Stimulated activated naive CD4-positive, alpha-beta T cell treated with Interleukin-2 at 50 U/mL for 16 hours (primary cell): ENCODE measurements at places on chromosomes 1 and 21.

GRCh38 chr1:98502937-98503336, 158.6 kb upstream of the SNX7 start:
- DNase-seq: no peak

DNA sequence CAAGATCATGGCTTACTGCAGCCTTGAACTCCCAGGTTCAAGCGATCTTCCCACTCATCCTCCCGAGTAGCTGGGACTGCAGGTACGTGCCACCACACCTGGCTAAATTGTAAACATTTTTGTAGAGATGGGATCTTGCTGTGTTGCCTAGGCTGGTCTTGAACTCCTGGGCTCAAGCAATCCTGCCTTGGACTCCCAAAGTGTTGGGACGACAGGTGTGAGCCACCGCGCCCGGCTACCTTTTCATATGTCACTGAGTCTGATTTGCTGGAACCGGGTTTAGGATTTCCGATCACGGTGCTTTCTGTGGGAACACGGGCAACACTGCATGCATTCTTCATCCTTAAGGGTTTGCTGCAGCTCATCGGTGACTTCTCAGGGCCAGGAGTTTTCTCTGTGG, 32.2 kb upstream of the PCBP3 start:
- DNase-seq: no peak

DNA sequence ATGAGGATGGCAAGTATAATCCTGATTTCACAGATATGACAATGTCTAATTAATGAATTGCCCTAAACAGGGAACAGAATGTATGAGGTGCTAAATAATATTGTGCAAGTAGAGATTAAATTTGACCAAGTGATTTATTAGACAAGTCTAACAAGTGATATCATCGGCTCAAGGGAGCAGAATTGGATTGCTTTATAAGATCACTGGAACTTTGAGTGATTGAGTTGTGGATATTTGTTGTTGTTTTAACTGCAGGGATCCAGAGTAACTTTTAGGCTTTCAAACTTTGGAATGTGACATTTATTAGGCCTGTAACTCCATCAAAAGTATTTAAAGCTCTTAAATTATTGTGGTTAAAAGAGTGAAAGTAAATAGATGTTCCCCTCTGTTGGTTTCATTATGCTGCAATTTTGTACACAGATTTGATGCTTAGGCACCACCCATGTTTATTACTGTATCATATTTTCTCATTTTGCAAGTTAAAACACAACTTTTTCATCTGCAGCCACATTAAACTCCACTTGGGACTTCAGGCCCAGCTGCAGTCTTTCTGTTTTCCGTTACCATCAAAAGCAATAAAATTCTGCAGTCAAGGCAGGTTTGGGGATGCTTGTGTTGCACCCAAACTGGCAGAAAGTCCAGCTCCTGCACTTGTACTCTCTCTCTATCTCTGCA, 206.6 kb downstream of the HLX start:
- no peak for DNase-seq

GRCh38 chr1:172460177-172460576, 16.3 kb upstream of the PIGC start:
- no peak for DNase-seq

DNA sequence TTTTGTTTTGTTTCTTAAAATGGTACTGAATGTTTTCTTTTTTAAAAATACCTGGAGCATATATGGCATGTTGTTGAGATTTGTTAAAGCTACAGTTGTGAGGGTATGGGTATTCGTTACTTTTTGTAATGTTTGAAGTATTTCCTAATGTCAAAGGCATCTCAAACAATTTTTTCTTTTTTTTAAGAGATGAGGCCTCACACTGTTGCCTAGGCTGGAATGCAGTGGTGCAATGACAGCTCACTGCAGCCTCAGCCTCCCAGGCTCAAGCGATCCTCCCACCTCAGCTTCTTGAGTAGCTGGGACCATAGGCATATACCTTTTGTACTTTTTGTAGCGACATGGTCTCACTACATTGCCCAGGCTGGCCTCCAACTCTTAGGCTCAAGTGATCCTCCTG, 16.1 kb downstream of the CLCN6 start:
- DNase-seq: no peak

DNA sequence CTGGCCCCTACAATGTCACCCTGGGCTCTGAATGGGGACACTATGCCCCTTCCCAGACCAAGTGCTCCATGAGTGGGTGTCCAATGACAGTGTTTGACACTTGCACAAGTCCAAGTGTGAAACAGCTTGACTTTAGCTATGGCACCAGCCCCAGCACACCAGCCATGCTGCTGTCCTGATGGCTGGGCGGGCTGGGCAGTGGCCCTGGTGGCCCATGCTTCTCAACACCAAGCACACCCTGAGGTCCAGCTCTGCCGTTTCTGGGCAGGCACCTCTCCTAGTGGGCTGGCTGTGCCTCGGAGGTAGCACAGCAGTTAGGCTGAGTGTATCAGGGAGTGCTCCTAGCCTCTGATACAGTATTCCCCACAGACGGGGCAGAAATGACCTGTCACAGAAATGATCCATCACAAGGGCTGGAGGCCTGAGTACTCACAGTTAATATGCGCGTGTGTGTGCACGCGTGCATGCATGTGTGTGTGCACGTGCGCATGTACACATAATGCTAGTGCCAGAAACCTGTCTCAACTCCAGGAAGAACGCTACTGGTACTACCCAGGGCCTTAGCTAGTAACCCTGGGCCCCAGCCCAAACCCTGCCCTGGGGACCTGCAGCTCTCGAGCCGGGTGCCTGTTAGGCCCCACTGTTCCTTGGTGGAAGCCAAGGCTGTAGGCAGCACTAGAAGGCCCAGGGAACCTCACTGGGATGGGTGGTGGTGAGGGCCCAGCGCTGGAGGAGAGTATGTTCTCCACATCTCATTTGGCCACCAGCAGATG, 134.0 kb downstream of the DMRTB1 start:
- no peak for DNase-seq

- no peak for DNase-seq
Observed at GRCh38 chr1:30847358-30847972, 61.1 kb downstream of the SDC3 start.

DNA sequence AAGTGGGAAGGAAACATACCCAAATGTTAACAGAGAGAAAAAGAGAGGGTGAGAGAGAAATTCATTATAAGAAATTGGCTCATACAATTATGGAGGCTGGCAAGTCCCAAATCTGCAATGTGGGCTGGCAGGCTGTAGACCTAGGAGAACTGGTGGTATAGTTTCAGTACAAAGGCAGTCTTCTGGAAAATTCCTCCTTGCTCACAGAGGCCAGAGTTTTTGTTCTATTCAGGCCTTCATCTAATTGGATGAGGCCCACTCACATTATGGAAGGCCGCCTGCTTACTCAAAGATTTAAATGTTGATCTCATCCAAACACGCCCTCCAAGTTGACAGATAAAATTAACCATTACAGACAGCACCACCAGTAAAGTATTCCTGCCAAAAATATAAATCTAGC, 36.1 kb upstream of the CAPZB start:
- no peak for DNase-seq

- DNase-seq: no peak
Observed at GRCh38 chr1:38558500-38559445, 300.8 kb downstream of the RRAGC start.

DNA sequence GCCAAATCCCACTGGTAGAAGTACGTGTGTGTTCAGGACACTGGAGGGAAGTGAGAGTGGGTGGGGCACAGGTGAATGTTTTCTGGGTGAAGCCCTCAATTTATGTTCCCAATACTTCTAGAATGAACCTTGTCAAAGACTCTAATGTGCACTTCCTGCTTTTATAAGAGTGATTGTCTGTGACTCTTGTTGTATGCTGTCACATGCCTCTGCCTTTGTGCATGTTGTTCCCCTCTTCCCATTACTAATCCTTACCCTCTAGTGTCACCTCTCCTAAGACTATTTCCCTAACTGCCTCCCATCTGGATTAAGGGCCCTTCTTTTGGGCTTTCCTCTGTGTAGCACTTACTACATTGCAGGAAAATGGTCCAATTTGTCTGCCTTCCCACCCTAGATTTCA, 2.5 kb upstream of the LINGO4 start:
- DNase-seq: no peak

GRCh38 chr1:68551459-68551858, 54.6 kb upstream of the DEPDC1 start:
- DNase-seq: no peak

GRCh38 chr1:179016706-179017382, 8.8 kb upstream of the FAM20B start:
- DNase-seq: no peak

- no peak for DNase-seq
Observed at GRCh38 chr1:228118040-228118439, 8.9 kb upstream of the MRPL55 start.

GRCh38 chr1:56799605-56800400, 19.4 kb downstream of the FYB2 start:
- no peak for DNase-seq

GRCh38 chr1:116008656-116009390, 32.5 kb downstream of the SLC22A15 start:
- DNase-seq: no peak

DNA sequence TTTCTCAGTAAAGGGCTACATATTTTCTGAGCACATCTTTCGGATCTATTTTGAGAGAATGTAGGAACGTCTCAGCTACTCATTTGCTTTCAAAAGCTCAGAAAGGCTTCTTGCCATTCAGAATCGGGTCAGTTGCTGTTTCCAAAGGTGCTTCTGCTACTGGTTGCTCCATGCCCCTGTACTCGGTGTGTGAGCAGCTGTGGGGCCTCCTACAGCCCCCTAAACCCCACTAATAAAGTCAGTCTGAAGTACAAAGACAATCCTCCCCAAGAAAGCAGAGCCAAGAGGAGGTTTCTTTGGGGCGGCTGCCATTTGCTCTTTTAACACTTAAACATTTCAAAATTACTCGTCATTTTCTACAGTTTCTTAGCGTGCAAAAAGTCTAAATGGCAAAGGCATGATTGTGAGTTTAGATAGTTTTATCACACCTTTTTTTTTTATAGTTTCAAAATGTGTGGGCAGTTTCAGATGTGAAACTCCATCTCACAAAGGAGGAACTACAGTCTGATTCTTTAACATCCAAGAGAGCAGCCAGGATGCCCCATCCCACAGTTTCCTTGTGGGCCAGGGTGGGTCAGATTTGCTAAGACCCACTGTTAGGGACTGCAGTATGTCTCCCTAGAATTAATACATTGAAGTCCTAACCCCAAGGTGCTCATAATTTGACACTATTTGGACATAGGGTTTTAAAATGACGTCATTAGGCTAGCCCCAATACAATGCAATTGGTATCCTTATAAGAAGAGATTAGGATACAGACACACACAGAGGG, 4.1 kb downstream of the RUNX1 start:
- DNase-seq: no peak

GRCh38 chr1:119136401-119136800, 4.1 kb downstream of the WARS2 start:
- no peak for DNase-seq

DNA sequence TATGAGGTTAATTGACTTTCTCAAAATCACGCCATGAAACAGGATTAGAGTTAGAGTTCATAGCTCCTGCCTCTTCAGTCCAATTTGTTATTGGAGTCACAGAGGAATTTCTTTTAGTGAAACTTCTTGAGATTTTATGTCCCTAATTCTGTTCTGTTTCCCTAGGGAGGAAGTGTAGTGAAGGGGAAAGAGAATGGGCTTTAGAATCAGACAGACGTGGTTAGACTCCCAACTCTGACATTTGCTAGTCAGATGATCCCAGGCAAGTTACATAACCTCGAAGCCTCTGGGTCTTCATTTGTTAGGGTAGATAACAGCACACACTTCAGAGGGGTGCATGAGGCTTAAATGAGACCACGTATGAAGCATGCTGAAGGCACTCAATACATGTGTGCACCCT, 83.9 kb downstream of the ASTN1 start:
- DNase-seq: no peak

- DNase-seq: no peak
Observed at GRCh38 chr1:10216090-10216749, 5.8 kb downstream of the KIF1B start.

- DNase-seq: no peak
Observed at GRCh38 chr1:90782046-90782445, 64.9 kb upstream of the BARHL2 start.

DNA sequence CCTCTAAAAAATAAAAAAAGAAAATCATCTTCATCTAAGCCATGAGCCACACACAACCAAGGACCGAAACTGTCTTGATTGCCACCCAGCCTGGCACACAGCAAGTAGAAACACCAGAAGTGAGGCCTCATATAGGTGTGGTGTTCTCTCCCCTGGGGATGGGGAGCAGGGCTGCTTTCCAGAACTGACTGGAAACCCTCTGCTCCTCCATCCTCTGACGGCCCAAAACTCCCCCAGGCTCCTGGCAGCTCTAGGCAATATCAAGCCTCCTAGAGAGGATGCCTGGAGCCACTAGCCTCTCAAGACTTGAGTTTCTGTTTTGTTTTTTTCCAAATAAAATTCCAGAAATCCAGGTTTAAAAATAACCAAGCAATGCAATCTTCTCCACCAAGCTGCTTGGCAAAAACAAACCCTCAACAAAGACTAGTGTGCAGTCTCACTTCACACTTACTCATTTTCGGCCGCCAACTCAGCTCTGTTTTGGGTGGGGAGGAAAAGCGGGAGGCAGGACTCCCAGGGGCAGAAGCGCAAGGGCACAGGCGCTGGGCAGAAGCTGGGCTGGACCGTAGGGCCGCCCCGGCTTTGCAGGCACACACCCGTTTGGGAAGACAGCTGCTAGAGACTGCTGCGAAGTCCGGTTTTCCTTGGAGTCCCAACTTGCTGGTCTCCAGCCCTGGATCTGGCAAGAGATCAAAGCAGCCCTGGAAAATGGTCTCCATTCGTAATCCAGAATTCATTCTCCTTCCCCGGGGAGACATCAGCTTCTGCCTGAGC, 78.2 kb upstream of the CAPZB start:
- DNase-seq: no peak

- DNase-seq: no peak
Observed at GRCh38 chr1:179818260-179818659, 59.3 kb downstream of the TOR1AIP2 start.

DNA sequence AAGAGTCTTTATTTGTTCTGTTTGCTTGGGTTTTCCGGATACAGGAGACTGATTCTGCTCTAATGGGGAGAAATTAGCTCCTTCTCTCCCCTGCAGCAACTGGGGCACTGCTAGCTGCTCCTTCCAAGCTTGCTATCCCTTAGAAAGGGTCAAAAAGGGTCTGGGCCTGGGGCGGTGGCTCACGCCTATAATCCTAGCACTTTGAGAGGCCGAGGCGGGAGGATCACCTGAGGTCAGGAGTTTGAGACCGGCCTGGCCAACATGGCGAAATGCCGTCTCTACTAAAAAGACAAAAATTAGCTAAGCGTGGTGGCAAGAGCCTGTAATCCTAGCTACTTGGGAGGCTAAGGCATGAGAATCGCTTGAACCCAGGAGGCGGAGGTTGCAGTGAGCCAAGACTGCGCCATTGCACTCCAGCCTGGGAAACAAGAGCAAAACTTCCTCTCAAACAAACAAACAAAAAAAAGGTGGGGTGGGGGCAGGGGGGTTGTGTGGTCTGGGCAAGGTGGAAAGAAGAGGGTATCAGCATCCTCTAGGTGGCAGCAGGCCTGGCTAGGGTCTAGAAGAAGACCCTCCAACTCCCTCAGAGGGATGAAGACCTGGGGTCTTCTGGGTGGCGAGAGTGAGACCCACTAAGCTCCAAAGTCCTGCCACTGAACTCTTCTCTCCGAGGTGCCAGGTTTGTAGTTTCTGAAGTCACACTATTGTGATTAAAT, 15.4 kb upstream of the TBX15 start:
- no peak for DNase-seq

- DNase-seq: no peak
Observed at GRCh38 chr1:27491748-27492700, 2.1 kb upstream of the WASF2 start.

- DNase-seq: no peak
Observed at GRCh38 chr1:209585672-209586071, 2.2 kb downstream of the CAMK1G start.

- DNase-seq: no peak
Observed at GRCh38 chr1:58460469-58460868, 86.1 kb downstream of the OMA1 start.
